Activated CD8-positive, alpha-beta memory T cell treated with anti-CD3 and anti-CD28 coated beads, Interleukin-2, amount 10 ng/mL, durations not matched to agents 7 days and 5 days (primary cell): ENCODE measurements at places on chromosomes 1 and 21. TPM values are rescaled to one million over a fixed set of nuclear protein-coding genes. Genes with fewer than 3 reads are reported as not detected.

The TMEM54 gene
- not detected for total RNA-seq

The SPATA46 gene
- not detected for total RNA-seq

- DNase-seq: no peak
These were observed 7.0 kb upstream of the HEYL start for GRCh38 chr1:39646232-39647081.

- no peak for DNase-seq
These were observed 738 bp upstream of the TRIM11 start for GRCh38 chr1:228407106-228408040.
